ENCODE measurements at places on chromosomes 5 and 9.

- DNase-seq: no peak
Observed at GRCh38 chr9:21991072-21991959, 2.9 kb downstream of the CDKN2A start.

GRCh38 chr9:2043881-2044462 lies 28.8 kb downstream of the SMARCA2 start:
- DNase-seq: no peak

DNA sequence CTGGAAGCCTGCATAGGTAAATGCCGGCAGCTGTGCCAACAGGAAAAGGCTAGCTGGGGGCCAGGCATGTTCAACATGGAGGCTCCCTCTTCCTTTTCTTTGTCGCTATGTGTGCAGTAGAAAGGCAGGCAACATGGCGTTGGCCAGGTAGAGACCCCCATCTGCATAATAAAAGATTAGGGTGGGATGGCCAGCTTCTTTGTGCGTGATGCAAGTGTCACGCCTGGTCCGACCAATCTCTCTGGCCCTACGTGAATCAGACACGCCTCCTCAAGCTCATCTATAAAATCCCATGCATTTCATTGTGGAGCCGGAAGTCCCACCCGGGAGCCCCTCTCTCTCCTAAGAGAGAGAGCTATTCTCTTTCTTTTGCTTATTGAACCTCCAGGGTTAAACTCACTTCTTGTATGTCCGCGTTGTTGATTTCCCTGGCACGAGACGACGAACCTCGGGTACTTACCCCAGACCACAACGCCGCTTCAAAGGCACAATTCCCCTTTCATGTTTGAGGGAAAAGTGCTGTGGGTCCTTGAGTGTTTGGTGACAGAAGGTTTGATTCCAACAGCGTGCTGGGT lies 25.0 kb upstream of the C5orf47 start:
- no peak for DNase-seq

DNA sequence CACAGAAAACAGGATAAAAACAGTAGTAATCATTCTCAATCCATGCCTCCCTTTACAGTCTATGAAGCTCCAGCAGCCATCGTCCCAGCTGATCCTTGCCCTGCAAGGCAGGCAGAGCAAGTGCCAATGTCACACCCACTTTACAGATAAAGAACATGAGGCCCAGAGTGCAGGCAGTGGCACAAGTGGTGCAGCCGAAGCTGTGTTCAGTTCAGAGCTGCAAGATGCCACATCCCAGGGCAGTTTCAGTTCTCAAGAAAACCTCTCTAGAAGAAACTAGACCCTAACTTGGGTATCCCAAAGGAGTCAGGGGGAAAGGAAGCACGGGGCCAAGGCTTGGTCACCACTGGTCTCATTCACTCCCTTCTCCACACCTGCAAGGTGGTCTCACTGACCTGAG lies 34.6 kb upstream of the CPLX2 start:
- DNase-seq: no peak
